Activated naive CD8-positive, alpha-beta T cell treated with anti-CD3 and anti-CD28 coated beads, Interleukin-2, amount 10 ng/mL, durations not matched to agents 7 days and 5 days (primary cell): ENCODE measurements at places on chromosomes 12 and 14.

DNA sequence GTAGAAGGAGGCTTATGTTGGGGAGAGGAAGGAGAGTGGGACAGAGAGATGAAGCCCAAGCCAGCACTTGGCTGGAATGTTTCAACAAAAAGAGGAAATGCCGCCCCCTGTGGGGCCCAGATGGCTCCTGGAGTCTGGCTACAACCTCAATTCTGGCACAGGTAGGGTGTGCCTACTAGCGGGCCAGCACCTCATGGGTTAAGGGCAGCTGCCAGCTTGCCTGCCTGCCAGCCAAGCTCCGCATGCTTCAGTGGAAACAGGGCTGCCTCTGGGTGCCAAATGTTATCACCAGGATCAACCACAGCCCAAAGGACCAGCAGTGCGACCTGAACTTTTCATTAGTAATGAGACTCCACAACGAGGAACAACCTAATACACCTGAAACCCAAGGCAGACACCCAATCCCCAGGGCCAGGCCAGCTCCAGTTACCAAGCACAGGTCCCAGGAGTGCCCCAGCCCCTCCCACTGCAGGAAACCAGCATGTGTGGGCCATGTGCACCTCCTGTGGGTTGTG is 11.3 kb downstream of the RAB15 start:
- no peak overlapping the region for H3K27ac ChIP-seq
- no peaks in the 10 kb centered on the region for H3K36me3 ChIP-seq
- DNase-seq = no peak
- no peak overlapping the region for H3K4me3 ChIP-seq

DNA sequence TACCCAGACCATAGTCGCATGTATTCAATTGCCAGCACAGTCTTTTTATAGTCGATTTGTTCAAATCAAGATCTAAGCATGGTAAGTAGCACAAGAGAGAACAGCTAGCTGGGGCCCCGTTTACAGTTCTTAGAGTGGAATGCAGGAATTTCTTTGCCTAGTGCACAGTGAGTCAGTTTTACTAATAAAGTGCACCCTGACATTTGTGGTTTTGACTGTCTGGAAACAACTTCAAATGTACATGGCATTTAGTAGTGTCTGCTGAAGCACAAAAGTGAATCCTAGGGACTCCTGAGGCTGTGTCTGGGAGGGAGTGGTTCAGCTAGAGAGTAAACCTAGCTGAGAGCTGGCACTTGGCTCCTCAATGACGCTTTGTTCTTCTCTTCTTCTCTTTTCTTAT is 64.9 kb downstream of the TMX1 start:
- peaks cover 2% of the 10 kb centered on the region for H3K27me3 ChIP-seq
- H3K36me3 ChIP-seq = no peaks in the 10 kb centered on the region
- peaks cover 1% of the 10 kb centered on the region for H3K4me1 ChIP-seq
- H3K4me3 ChIP-seq = no peak overlapping the region
- no peak for DNase-seq

GRCh38 chr12:85462888-85463287 is 182.9 kb downstream of the ALX1 start:
- H3K4me1 ChIP-seq = no peaks in the 10 kb centered on the region
- H3K27me3 ChIP-seq = no peaks in the 10 kb centered on the region
- no peaks in the 10 kb centered on the region for H3K36me3 ChIP-seq

GRCh38 chr12:83052890-83053541 is 366.3 kb downstream of the TMTC2 start:
- no peaks in the 10 kb centered on the region for H3K4me1 ChIP-seq
- no peaks in the 10 kb centered on the region for H3K27me3 ChIP-seq
- no peaks in the 10 kb centered on the region for H3K36me3 ChIP-seq
- H3K27ac ChIP-seq = no peak overlapping the region
- no peak overlapping the region for H3K4me3 ChIP-seq

- no peaks in the 10 kb centered on the region for H3K27me3 ChIP-seq
- no peak for DNase-seq
- H3K27ac ChIP-seq = no peak overlapping the region
- H3K4me3 ChIP-seq = no peak overlapping the region
Observed at GRCh38 chr12:88876857-88877256, 296.6 kb upstream of the KITLG start.

DNA sequence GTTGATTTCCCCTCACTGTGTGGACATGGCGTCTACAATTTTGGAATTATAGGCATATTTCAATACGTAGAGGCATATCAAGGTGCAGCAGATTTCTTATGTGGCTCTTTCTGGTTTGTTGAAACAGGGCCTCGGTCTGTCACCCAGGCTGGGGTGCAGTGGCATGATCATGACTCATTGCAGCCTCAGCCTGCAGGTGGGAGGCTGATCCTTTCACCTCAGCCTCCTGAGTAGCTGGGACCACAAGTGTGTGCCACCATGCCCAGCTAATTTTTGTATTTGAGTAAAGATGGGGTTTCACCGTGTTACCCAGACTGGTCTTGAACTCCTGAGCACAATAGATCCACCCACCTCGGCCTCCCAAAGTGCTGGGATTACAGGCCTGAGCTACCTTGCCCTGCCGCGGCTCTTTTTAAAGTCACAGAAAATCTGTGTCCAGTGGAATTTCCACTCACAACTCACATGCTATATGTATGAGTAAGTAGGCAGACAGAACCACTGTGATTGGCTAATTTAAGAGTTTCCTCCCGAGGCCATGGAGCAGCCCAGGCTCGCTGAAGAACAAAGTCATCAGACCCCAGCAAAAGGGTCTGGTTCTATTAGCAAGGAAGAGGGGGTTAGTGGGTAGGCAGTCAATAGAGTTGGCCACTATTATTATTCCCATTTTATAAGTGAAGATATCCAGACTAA is 9.1 kb downstream of the GNG2 start:
- H3K27me3 ChIP-seq = no peaks in the 10 kb centered on the region
- H3K4me1 ChIP-seq = peaks cover 47% of the 10 kb centered on the region
- H3K36me3 ChIP-seq = peaks cover 23% of the 10 kb centered on the region
- peak overlapping the region; percentile 12 for H3K4me3 ChIP-seq

- no peak for DNase-seq
- no peak overlapping the region for H3K27ac ChIP-seq
- H3K36me3 ChIP-seq = peaks cover 2% of the 10 kb centered on the region
- H3K27me3 ChIP-seq = no peaks in the 10 kb centered on the region
- no peaks in the 10 kb centered on the region for H3K4me1 ChIP-seq
Observed at GRCh38 chr12:93624595-93625294, 52.3 kb downstream of the SOCS2 start.

DNA sequence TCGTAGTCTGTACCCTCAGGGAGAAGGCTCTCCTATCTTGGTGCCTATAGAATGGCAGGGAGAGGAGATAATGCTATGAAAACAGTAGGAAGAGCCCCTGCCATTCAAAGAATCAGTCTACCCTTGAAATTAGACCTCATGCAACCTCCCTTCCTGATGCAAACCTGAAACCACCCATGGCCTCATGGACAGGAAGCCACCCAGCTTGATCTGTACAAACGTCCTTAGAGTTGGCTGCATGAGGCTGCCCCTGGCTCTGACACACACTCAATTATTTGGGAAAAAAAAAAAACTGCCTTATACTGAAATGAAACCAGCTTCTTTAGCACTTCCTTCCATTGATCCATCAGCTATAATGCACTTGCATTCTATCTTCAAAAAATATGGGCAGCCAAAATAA is 116.6 kb upstream of the BCL2L14 start:
- DNase-seq = no peak
- peaks cover 10% of the 10 kb centered on the region for H3K36me3 ChIP-seq
- H3K4me1 ChIP-seq = peaks cover 37% of the 10 kb centered on the region
- peak overlapping the region; percentile 83 for H3K27ac ChIP-seq
- H3K4me3 ChIP-seq = peak overlapping the region; percentile 56
- H3K27me3 ChIP-seq = peaks cover 32% of the 10 kb centered on the region

GRCh38 chr12:77591959-77592743 is 238.5 kb upstream of the NAV3 start:
- H3K27me3 ChIP-seq = no peaks in the 10 kb centered on the region
- H3K4me1 ChIP-seq = no peaks in the 10 kb centered on the region
- H3K4me3 ChIP-seq = no peak overlapping the region
- no peak for DNase-seq
- no peaks in the 10 kb centered on the region for H3K36me3 ChIP-seq

- no peak overlapping the region for H3K27ac ChIP-seq
- no peaks in the 10 kb centered on the region for H3K36me3 ChIP-seq
- no peak overlapping the region for H3K4me3 ChIP-seq
- DNase-seq = no peak
- no peaks in the 10 kb centered on the region for H3K4me1 ChIP-seq
Observed at GRCh38 chr12:105967038-105967776, 171.5 kb downstream of the NUAK1 start.

GRCh38 chr12:108305520-108305919 is 33.6 kb downstream of the CMKLR1 start:
- peaks cover 15% of the 10 kb centered on the region for H3K4me1 ChIP-seq
- H3K36me3 ChIP-seq = no peaks in the 10 kb centered on the region
- no peak overlapping the region for H3K27ac ChIP-seq
- H3K27me3 ChIP-seq = peaks cover 8% of the 10 kb centered on the region

DNA sequence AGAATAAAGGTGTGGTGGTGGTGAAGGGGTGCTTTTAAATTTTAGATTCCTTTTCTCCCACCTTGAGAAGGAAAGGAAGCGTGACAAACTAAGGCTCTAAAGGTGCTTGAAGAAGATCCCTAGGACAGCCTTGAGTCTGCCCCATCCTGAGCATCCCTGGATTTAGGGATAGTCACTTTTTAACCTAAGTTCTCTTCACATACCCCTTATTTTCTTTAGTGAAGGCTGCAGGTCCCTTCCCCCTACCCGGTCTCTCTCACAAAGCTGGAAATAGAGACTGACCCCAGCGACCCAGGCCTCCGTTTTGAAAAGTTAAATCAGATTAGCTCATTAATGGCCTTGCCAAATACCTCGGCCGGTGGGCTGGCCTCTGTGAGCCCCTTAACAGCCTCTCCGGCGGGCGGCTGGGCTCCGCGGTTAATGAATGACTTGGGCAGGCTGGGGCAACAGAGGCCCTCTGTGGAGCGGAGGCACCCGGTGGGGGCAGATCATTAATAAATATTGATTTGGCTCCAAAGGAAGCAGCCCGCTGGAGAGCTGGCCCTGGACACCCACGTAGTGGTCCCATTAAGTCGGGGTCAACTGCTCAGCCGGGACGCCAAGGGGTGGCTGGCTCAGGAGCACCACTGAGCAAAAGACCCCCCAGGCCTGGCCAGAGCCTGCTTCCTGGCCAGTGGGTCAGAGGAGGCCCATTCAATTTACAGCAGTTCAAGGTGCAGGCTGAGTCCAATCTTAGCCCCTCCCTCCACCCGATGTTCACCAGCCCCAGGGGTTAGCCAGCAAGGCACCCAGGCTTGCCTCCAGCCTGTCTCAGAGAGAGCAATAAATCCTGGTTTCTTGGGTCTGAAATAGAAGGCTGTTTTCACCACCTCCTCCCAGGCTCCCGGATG is 31.8 kb downstream of the PAH start:
- no peak overlapping the region for H3K27ac ChIP-seq
- no peaks in the 10 kb centered on the region for H3K4me1 ChIP-seq
- peaks cover 6% of the 10 kb centered on the region for H3K27me3 ChIP-seq
- H3K36me3 ChIP-seq = no peaks in the 10 kb centered on the region

- peaks cover 3% of the 10 kb centered on the region for H3K27me3 ChIP-seq
- H3K4me1 ChIP-seq = no peaks in the 10 kb centered on the region
- H3K27ac ChIP-seq = no peak overlapping the region
- no peak for DNase-seq
- no peak overlapping the region for H3K4me3 ChIP-seq
- no peaks in the 10 kb centered on the region for H3K36me3 ChIP-seq
Observed at GRCh38 chr12:5203720-5204119, 160.0 kb downstream of the KCNA5 start.

DNA sequence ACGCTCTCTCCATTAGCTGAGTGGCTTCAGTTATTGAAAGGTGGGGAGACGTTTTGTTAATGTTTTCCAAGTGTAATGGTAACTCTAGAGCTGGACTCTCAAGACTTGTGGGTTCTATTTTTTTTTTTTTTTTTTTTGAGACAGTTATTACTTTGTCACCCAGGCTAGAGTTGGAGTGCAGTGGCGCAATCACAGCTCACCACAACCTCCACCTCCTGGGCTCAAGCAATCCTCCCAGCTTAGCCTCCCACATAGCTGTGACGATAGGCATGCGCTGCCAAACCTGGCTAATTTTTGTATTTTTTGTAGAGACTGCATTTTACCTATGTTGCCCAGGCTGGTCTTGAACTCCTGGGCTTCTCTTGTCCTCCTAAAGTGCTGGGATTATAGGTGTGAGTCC is 26.2 kb downstream of the ATF1 start:
- H3K4me3 ChIP-seq = no peak overlapping the region
- H3K36me3 ChIP-seq = peaks cover 21% of the 10 kb centered on the region
- H3K4me1 ChIP-seq = peaks cover 1% of the 10 kb centered on the region
- H3K27ac ChIP-seq = no peak overlapping the region
- H3K27me3 ChIP-seq = no peaks in the 10 kb centered on the region

GRCh38 chr14:75231320-75231719 is 47.3 kb upstream of the FOS start:
- H3K4me1 ChIP-seq = peaks cover 48% of the 10 kb centered on the region
- peaks cover 4% of the 10 kb centered on the region for H3K27me3 ChIP-seq
- DNase-seq = no peak
- H3K36me3 ChIP-seq = peaks cover 5% of the 10 kb centered on the region
- no peak overlapping the region for H3K4me3 ChIP-seq

GRCh38 chr14:23514644-23514957 is 37.0 kb downstream of the ZFHX2 start:
- H3K4me1 ChIP-seq = peaks cover 8% of the 10 kb centered on the region
- H3K4me3 ChIP-seq = no peak overlapping the region
- H3K36me3 ChIP-seq = peaks cover 1% of the 10 kb centered on the region
- no peaks in the 10 kb centered on the region for H3K27me3 ChIP-seq
- H3K27ac ChIP-seq = no peak overlapping the region
- DNase-seq = no peak

DNA sequence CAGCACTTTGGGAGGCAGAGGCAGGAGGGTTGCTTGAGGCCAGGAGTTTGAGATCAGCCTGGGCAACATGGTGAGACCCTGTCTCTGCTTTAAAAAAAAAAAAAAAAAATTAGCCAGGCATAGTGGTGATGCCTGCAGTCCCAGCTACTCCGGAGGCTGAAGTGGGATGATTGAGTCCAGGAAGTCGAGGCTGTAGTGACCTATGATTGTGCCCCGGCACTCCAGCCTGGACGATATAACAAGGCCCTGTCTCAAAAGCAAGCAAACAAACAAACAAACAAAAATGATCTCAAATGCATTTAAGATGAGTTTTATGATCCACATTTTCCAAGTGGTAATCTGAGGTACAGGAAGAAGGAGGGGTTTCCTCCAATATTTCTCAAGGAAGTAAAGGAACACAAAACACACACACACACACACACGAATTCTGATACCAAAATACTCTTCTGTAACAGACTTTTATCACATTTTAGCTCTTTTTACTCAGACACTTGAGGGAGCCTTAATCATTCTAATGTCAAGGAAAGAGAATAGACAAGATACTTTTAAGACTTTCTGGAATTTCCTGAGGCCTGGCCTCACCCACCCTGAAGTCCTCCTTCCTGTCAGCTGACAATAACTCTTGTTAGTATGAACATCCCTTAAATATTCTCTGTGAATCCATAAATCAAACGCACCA is 44.4 kb upstream of the CERS5 start:
- DNase-seq = no peak
- H3K27ac ChIP-seq = peak overlapping the region; percentile 84
- no peaks in the 10 kb centered on the region for H3K36me3 ChIP-seq
- H3K4me1 ChIP-seq = peaks cover 18% of the 10 kb centered on the region
- no peaks in the 10 kb centered on the region for H3K27me3 ChIP-seq
